SK-N-MC (cell line): ENCODE measurements at places on chromosomes 7 and 10.
A peak's percentile ranks its signal among the peaks of the same experiment; 100 is the strongest.

GRCh38 chr10:63752318-63752717 lies 231.1 kb downstream of the REEP3 start:
- no peak for DNase-seq

DNA sequence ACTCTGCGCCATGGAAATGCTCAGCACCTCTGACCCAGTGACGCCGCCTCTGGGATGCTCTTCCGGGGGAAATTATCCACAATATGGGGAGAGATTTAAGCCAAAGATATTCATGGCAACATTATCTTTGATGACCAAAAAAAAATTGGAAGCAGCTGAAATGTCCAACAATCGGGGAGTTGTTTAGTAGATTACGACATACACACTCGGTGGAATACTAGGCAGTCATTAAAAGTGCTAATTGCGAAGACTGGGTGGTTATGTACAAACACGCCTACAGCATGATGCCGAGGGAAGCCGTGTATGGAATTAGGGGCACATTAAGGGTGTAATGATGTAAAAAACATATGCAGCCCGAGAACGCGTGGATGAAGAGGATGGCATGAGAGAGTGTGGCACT lies 75.2 kb downstream of the UNCX start:
- DNase-seq = no peak

DNA sequence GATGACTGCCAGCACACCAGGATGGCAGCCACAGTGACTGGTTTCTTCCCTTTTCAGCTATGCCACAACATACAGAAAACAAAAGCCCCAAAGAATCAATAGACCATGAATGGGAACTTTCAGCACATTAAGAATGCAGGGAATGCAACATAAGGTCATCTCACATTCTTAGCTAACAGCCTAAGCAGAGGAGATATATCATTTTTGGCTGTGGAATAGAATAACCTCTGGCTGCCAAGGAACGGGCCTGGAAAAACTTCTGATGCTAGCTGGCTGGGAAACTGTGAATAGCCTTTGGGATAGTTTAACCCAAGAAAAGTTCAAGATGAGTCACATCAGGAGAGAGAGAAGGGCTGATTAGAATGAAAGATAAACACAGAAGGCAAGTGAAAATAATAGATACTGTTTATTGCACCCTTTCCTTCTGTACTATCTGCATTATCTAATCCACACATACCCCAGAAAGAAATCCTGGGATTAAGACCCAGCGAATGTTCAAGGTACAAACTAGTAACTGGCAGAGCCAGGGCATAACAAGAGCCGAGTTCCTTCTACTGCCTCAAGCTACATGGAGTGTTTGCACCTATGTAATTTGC lies 169.2 kb downstream of the SEMA3A start:
- DNase-seq = no peak

- no peak for DNase-seq
These were observed 190.6 kb upstream of the CCDC6 start for GRCh38 chr10:60096761-60097513.

- no peak for DNase-seq
These were observed 97.8 kb downstream of the HIPK2 start for GRCh38 chr7:139679731-139680594.

DNA sequence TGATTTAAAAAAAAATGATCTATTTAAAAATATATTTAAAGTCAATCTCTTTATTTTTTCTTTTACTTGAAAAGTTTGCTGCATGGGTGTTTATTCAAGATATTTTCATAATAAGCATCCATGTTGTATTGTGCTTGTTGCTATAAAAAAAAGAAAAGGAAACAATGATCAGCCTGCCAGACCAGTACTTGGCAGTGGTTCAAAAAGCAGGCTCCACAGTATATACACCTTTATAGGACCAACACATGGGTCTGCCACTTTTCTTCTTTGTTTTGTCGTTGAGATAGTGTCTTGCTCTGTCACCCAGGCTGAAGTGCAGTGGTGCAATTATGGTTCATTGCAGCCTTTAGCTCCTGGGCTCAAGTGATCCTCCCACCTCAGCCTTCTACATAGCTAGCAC lies 228.0 kb downstream of the TWIST1 start:
- DNase-seq = no peak

GRCh38 chr7:40403703-40404476 lies 269.1 kb downstream of the SUGCT start:
- DNase-seq = no peak

DNA sequence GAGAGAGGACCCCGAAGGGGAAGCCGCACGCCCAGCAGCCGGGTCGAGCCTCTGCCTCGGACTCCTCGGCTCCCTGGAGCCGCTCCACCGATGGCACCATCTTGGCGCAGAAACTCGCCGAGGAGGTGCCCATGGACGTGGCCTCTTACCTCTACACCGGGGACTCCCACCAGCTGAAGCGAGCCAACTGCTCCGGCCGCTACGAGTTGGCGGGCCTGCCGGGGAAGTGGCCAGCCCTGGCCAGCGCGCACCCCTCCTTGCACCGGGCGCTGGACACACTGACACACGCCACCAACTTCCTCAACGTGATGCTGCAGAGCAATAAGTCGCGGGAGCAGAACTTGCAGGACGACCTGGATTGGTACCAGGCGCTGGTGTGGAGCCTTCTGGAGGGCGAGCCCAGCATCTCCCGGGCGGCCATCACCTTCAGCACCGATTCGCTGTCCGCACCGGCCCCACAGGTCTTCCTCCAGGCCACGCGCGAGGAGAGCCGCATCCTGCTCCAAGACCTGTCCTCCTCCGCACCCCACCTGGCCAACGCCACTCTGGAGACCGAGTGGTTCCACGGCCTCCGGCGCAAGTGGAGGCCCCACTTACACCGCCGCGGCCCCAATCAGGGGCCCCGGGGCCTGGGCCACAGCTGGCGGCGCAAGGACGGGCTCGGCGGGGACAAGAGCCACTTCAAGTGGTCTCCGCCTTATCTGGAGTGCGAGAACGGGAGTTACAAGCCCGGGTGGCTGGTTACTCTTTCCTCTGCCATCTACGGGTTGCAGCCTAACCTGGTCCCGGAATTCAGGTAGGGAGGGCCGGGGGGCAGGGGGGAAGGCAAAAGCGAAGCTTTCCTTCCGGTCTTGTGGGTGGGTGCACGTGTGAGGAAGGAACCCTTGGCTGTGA lies 973 bp downstream of the GPR158 start:
- no peak for DNase-seq

- DNase-seq = peak; percentile 51
These were observed 39.3 kb downstream of the C1GALT1 start for GRCh38 chr7:7221599-7222038.
